ENCODE measurements at places on chromosomes 2 and 18.
A peak's percentile ranks its signal among the peaks of the same experiment; 100 is the strongest.

DNA sequence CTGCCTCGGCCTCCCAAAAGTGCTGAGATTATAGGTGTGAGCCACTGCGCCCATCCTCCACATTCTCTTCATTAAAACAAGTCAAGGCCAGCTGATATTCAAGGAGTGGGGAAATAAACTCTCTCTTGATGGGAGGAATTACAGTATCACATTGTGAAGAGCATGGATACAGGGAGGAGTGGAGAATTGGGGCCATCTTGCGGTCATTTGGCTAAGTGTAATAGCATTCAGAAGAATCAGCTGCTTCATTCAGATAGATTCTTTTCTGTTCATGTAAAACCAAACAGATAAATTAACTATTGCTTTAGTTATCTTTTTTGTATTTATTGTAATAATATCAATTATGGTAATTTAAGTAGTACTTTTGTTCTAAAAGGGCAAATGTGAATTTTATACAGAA is 156.3 kb downstream of the UBR3 start:
- no peak for DNase-seq

- DNase-seq: no peak
Observed at GRCh38 chr18:30623401-30624065, 419.0 kb downstream of the DSC3 start.

GRCh38 chr2:240925191-240925567 is 19.0 kb downstream of the CROCC2 start:
- DNase-seq: no peak

GRCh38 chr2:218857371-218858137 is 2.1 kb upstream of the WNT6 start:
- DNase-seq: no peak

GRCh38 chr2:96144481-96145035 is 682 bp downstream of the DUSP2 start:
- no peak for DNase-seq

DNA sequence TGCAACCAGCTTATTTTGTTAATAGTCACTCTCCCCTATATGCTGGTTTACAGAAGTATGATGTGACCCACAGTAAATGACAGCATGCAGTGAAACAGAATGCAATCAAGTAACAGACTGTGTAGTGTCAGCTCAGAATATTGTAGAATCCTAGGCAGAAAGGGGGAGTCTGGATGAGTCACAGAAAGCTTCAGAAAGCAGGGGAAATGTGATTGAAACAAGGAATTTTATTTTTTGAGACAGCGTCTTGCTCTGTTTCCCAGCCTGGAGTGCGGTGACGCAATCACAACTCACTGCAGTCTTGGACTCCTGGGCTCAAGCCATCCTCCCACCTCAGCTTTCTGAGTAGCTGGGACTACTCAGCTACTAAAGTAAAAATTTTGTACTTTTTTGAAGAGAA is 219.9 kb upstream of the FBXO11 start:
- DNase-seq: peak; percentile 45

DNA sequence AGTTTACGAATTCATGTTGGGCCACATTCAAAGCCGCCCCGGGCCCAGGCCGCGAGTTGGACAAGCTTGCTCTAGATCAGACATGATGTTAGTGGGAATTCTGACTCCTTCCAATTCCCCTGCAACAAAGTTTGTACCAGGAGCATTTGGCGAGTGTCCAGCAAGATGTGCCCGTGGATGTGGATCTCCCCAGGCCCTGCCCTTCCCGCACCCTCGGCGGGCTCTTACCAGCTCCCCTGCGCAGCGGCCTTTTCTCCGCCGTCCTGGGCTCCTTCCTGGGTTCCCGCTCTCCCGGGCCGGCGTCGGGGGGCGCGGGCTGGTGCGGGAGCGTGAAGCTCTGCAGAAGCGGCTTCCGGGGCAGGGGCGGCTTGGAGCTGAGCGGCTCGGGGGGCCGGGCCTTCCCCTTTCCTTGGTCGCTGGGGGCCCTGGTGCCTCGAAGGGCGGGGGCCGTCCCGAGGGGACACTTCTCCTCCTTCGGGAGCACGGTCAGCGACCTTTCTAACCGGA is 90.8 kb upstream of the MGAT4A start:
- no peak for DNase-seq

DNA sequence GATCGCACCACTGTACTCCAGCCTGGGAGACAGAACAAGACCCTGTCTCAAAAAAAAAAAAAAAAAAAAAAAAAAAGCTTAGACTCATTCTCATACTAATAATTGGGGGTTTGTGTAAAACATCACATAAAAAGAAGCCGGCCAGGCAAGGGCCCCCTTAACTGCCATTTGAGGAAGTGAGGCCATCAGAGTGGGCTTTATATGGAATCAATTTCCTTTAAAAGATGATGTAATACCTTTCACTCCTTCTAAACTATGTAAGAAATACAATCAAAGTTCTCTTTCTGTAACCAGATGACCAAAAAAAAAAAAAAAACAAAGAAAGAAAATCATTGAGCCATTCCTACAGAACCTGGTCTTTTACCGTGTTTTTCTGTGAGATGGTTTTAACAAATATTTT is 13.1 kb upstream of the GPR55 start:
- DNase-seq: no peak

GRCh38 chr2:12442476-12442847 is 274.3 kb upstream of the TRIB2 start:
- DNase-seq: peak; percentile 71

GRCh38 chr2:238594796-238595749 is 168.3 kb downstream of the ASB1 start:
- no peak for DNase-seq

DNA sequence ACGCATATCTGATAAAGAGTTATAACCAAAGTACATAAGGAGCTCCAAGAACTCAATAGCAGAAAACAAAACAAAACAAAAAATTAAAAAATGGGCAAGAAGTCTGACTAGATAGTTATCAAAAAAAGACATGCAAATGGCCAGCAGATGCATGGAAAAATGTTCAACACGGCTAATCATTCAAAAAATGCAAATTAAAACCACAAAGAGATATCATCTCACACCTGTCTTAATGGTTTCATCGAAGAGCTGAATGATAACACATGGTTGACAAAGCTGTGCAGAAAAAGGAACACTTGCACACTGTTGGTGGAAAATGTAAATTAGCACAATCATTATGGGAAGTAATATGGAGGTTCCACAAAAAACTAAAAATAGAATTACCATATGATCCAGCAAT is 751.3 kb upstream of the POU3F3 start:
- no peak for DNase-seq

DNA sequence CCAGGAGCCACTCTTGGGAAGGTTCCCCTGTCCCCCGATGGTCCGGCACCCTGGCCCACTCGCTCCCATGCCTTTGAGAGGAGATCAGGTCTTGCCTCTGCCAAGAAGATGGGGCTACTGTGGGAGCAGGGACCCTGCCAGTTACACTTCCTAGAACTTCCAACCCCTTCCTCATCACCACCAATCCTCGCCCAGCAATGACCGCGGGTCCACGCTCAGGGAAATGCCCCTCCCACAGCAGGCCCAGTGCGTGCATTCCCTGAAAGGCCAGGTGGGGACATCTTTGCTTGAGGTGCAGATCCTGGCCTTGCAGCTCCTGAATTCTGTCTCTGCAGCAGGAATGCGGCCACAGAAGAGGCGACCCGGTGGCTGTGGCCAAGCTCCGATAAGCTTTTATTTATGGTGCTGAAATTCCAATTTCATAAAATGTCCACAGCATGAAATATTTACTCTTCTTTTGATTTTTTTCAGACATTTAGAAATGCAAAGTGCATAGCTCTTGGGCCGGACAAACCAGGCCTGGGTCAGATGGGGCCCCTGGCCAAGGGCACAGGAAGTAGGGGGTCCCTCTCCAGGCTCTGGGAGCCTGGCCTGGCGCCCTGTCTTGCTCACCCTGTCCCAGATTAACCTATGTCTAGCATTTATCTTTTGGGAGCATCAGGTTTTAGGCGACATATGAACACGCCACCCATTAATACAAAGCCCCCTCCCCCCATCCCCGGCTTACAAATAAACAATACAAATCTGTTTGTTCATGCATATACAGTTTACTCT is 29.8 kb downstream of the PXDN start:
- DNase-seq: no peak

DNA sequence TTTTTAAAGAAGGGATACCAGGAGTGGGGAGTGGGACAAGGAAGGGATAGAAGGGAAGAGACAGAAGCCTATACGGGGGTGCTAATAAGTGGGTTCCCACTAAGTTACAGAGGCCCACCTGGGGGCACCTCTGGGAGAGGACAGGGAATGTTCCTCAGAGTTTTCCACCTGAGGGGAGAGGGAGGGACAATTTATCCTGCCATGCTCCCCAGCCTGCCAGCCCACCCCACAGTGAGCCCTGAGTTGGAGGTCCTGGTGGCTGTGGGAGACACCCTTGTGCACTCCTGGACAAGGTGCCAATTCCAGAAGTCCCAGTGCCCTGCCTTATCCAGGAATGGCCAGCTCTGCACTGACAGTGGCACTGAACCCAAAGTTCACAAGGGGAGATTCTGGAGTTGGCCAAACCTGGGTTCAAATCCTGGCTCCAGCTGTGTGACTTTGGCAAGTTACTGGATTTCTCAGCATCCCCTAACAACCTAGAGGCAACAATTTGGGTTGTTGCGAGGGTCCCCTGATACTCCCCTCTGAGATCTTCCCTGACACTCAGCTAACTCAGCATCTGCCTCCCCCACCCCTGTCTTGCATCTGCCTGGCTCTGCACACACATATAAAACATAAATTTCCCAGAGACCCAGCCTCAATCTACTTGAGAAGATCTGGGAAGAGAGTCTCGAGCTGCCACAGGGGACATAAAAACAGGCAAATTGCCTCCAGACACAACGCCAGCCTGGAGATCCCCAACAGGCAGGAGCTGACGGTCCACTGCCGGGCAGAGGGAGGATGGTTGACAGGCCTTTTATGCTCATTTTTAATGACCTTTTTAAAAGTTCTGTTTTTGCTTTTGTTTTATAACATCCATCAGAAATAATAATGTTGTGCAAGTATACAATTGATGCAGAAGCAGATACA is 98.7 kb upstream of the ST3GAL5 start:
- DNase-seq: no peak

DNA sequence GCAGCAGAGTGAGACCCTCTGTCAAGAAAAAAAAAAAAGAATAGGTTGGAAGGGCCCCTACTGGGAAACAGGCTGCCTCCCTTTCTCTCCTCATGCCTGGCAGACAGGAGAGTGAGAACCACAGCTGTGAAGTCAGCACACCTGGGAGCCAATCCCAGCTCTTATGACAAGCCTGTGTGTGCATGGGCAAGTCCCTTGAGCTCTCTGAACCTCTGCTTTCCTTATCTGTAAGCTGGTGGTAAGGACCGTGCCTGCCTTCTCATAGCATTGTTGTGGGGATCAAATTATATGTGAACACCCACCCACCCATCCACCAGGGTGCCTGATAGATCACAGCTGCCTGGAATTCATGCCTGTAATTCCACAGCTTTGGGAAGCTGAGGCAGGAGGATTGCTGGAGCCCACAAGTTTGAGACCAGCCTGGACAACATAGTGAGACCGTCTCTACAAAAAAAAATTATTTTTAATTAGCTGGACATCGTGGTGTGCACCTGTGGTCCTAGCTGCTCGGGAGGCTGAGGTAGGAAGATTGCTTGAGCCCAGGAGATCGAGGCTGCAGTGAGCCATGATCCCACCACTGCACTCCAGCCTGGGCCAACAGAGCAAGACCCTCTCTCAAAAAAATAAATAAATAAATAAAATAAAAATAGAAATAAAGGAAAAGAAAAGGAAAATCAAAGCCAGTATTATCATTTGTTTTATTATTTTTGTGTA is 66.9 kb upstream of the MCFD2 start:
- no peak for DNase-seq

GRCh38 chr2:240278661-240279060 is 138.2 kb upstream of the OTOS start:
- DNase-seq: peak; percentile 47

GRCh38 chr2:188276255-188276654 is 15.4 kb upstream of the GULP1 start:
- DNase-seq: no peak

- peak; percentile 20 for DNase-seq
Observed at GRCh38 chr2:142131010-142131669, at the start of gene LRP1B. Gene LRP1B, minus strand, starts transcription at chr2:142131016. Its CDS starts 287 bp downstream, at chr2:142130729.

GRCh38 chr18:10377956-10378355 is 76.5 kb upstream of the APCDD1 start:
- peak; percentile 59 for DNase-seq

- DNase-seq: no peak
Observed at GRCh38 chr2:120660056-120660694, 75.5 kb upstream of the GLI2 start.

DNA sequence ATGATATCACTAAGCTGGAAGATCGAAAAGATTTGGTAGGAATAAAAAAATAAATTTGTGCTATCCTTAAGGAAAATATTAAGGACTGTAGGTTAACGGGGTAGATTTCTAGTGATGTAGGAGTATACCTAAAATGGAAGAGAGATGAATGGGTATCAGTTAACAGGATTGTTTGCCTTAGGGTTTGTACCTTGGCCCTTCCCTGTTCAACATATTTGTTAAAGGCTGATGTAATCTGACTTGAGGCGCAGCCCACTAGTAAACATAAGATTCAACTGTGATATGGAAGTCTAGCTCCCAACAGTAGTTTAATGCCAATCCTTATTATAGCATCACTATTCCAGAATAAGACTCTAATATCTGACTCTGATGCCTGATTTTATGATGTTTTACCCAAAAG is 685.2 kb downstream of the DCC start:
- DNase-seq: no peak

- no peak for DNase-seq
Observed at GRCh38 chr2:235900631-235901030, 267.6 kb downstream of the GBX2 start.

DNA sequence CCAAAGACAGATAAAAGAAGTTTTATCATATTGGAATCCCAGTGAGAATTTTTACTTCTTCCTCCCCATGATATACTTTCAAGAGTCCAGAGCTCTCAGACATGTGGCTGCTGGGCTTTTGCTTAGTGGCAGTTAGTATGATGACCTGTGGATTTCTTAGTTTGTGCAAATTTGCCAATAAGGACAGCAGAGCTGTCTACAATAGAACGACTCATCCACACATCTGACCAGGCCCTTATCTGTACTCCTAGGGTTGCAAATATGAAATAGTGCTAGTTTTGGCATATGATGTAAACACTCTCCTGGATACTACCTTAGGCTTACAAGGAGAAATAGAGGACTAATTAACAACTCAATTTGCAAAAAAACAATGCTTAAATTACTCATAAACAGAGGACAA is 758.4 kb upstream of the TMEFF2 start:
- no peak for DNase-seq

- DNase-seq: peak; percentile 55
Observed at GRCh38 chr2:220034426-220035130, 407.1 kb downstream of the SLC4A3 start.

GRCh38 chr18:32138332-32138982 is 46.8 kb downstream of the RNF138 start:
- DNase-seq: no peak

DNA sequence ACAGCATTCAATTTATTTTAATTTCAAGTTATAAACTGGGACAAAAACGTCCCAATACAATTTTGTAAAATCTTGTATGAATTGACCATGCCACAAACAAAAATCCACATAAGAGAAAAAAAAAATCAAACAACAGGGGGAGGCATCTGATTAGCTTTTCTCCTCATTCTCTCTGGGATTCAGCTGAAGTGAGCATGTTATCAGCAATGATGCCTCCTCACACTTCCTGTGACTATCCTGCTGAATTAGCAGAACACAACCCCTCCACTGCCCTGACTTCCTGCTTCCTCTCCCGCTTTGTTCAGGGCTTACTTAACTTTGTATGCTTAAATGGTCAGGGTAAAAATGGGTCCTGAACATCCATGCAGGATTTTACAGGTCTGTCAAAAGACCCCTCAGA is 132.2 kb upstream of the ITGB6 start:
- DNase-seq: no peak

- peak; percentile 57 for DNase-seq
Observed at GRCh38 chr2:66445076-66445924, 10.4 kb downstream of the MEIS1 start.

GRCh38 chr18:66555585-66555984 is 48.3 kb downstream of the CDH19 start:
- DNase-seq: no peak
